Tracheal epithelial cell (primary cell): ENCODE measurements at places on chromosomes 5 and 9. TPM values are rescaled to one million over a fixed set of nuclear protein-coding genes. Genes with fewer than 3 reads are reported as not detected.

Gene OMD
- not detected in 2 replicates for total RNA-seq

Gene RANBP6
- total RNA-seq, result 18.5 and 19.8 TPM in 2 replicates

Gene FAM153A
- total RNA-seq, result 0.72 and 1.3 TPM in 2 replicates

Gene PDE6A
- under 0.01 TPM in 1 of 2 replicates, not detected in the other for total RNA-seq

Gene SCGB3A2
- total RNA-seq, result not detected in 2 replicates

Gene SOHLH1
- not detected in 2 replicates for total RNA-seq

Gene C9orf50
- not detected in 2 replicates for total RNA-seq

Gene GPX3
- total RNA-seq, result 84.6 and 147 TPM in 2 replicates
